ENCODE measurements at places on chromosomes 12 and 14.

GRCh38 chr14:98688446-98688845 lies 583.6 kb downstream of the BCL11B start:
- no peak for DNase-seq

GRCh38 chr12:106914796-106915634 lies 40.7 kb upstream of the TMEM263 start:
- no peak for DNase-seq

GRCh38 chr12:50157259-50157658 lies 9.9 kb downstream of the CERS5 start:
- DNase-seq, result no peak

GRCh38 chr12:124548854-124549378 lies 18.5 kb downstream of the NCOR2 start:
- DNase-seq, result no peak

DNA sequence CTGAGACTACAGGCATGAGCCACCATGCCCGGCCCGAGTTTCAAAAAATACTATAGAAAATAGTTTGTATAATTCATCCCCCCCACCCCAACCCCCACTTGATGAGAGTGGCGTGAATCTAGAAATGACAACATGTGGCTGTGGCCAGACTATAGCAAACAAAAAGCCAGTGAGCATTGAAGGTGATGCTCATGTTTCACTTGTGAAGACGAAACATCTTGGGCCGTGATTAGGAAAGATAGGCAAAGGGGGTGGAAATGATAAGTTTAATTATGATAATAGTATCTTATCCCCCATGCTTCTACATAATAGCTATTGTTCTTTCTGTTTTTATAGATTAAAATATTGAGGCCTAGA lies 8.5 kb downstream of the BORCS5 start:
- DNase-seq, result no peak

- DNase-seq, result no peak
Observed at GRCh38 chr12:120091371-120092090, 25.0 kb downstream of the RAB35 start.

DNA sequence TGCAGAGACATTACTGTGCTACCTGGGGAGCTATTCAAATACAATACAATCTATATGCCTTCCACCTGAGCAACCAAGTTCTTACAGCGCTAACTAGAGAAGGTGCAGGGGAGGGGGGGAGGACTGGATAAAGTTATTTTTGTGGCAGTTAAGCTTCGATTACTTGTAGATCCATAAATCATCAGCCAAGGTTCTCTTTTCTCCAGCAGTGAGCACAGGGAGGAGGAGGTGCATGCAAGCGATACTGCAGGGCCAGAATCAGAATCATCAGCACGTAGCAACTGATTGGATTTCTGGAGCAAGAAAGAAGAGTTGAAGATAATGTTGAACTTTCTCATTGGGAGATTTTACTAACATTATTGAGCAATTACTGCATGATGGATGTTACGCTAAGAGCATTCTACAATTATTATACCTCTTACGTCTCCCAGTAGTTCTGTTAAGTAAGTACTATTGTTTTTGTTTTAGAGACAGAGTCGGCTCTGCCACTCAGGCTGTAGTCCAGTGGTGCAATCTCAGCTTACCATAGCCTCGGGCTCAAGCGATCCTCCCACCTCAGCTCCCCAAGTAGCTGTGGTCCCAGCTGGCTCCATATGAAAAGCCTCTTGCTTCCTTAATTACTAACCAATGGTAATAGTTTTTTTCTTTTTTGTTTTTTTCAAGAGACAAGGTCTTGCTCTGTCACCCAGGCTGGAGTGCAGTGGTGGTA lies 74.6 kb upstream of the EEA1 start:
- no peak for DNase-seq

DNA sequence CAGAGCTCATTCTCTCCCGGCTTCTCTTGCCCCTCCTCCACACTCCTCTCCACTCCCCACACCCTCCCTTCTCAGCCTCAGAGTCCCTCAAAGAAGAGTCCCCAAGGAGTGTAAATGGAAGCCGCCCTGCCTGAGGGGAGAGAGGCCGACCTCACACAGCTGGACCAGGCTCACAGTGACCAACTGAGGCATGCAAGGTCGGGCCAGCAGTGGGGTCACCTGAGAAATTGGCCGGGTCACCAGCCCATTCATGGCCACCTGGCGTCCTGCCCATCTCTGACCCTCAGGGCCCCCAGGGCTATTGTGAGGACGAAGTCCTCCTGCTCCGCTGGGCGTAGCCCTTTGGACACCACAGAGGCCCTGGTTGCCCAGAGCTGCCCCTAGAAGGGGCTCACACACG lies 49.5 kb upstream of the NUAK1 start:
- no peak for DNase-seq

GRCh38 chr12:90029317-90029716 lies 320.7 kb upstream of the ATP2B1 start:
- DNase-seq, result no peak
